ENCODE measurements at places on chromosomes 3 and 15.

- DNase-seq, result no peak
Measured at GRCh38 chr3:131608296-131608695, 105.5 kb upstream of the MRPL3 start.

- no peak for DNase-seq
Measured at GRCh38 chr3:74564560-74564959, 49.9 kb downstream of the CNTN3 start.

DNA sequence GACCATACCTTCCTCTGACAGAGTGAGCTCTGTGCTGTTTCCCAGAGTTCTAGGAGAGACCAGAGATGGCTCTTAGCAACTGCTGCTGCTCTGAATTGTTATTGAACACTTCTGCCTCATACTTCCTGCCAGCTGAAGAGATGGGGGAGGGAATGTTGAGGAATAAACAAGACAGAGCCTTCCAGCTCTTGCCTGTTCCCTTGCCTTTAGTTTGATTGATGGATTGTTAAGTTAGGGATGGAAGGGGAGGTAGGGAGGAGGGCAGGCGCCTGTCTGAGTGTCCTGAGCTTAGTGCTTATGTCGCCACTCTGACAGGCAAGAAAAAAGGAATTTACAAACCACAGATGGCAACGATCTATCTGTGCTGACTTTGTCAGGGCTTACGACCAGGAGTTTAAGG, 42.8 kb downstream of the ZNF609 start:
- DNase-seq, result no peak

- DNase-seq, result no peak
Measured at GRCh38 chr15:89500397-89501270, 4.3 kb upstream of the RHCG start.

- DNase-seq, result no peak
Measured at GRCh38 chr3:65922441-65922840, 116.3 kb downstream of the MAGI1 start.

- DNase-seq, result no peak
Measured at GRCh38 chr3:152019508-152019907, 146.1 kb downstream of the SUCNR1 start.

GRCh38 chr3:82137861-82138260, 376.4 kb upstream of the GBE1 start:
- DNase-seq, result no peak

GRCh38 chr3:17158941-17159682, 274.4 kb downstream of the PLCL2 start:
- no peak for DNase-seq

DNA sequence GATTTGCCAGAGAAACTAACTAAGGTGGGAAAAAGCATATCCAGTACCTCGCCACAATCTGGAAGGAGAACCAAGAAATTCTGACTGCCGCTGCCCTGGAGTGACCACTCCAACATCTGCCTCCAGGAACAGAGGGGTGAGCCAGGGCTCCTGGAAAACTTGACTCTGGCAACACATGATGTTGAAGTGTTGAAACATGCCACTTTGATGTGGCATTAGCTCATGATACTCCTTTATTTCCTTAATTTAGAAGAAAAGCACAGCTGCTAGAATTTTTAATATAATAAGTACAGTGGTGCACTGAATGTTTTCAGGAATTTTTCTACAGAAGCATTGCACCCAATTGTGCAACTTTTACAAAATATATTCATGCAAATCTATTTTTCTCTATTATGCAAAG, 109.9 kb upstream of the BCL6 start:
- DNase-seq, result no peak

DNA sequence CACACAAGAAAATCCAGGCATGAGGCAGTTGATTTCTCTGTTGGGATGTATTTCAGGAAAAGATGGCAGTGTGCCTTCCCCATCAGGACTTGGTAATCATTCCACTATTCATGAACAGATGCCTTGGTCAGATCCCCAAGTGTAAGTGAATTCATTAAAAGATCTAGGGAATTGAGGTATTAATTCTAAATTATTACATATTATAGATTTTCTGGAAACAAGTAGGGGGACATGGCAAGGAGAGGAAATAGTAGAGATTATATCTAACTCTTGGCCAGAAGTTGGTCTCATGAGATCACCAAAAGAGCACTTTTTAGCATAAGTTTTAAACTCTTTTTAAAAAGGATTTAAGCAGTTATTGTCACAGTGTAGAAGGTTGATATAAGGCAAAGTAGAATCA, 74.4 kb upstream of the MDFIC2 start:
- no peak for DNase-seq

DNA sequence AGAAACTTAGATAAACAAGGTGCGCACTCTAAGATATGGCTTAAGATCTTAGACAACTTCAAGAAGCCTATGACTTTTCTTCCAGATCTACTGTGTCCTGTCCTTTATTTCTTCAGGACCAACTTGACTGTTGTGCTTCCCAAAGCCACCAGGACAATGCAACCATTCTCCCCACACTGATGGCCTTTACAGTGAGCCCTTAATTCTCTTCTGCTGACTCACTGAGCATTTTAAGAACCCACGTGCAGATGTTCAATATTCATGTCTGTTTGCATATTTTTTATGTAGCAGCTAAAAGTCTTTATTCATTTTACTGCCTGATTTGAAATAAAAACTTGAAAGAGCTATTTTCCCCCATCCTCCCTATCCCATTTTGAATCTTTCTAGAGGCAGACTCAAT, 103.3 kb upstream of the SLC2A2 start:
- DNase-seq, result no peak

DNA sequence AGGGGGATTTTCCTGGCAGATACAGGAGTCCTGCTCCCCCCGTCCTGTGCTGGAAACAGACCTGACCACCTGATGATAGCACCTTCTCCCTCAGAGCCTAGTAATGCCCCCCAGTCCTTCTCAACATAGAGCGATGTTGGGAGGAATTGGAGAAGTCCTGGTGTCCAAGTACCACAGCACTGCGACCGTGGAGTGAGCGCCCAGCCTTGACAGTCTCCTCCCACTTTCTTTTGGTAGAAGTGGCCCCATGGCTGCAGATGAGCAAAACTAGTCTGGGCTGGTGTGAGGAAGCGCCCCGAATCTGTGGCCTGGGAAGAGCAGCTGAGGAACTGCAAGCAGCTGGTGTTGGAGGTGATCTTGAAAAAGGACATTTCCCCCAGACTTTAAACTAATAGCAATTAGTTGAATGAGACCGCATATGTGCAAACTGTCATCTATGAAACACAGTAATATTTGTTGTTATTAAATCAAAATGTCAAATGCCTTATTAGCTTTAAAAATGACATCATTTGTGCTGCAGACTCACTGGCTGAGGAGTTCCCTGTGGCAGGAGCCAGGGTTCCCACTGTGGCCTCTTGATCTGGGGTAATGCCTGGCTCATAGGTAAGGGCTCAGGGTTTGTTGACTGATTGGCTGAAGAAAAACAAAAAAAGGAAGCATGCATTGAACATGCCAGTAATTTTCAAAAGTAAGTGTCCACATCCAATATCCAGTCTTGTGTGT, 121.8 kb downstream of the CACNA2D3 start:
- no peak for DNase-seq

DNA sequence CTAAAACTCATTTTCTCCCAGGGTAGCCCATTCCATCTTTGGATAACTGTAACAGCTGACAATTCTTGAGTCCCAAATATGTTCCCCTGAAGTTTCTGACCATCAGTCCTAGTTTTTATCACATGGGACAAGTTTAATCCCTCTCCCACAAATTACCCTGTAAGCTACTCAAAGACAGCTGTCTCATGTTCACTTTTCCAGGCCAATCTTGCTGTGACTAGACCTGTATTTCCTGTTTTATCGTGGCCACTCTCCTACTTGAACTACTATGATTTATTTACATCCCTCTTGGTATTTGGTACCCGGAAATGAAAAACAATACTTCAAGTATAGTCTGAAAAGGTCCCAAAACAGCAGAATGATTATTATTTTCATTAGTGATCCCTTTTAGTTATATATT, 95.1 kb upstream of the MEX3B start:
- no peak for DNase-seq

DNA sequence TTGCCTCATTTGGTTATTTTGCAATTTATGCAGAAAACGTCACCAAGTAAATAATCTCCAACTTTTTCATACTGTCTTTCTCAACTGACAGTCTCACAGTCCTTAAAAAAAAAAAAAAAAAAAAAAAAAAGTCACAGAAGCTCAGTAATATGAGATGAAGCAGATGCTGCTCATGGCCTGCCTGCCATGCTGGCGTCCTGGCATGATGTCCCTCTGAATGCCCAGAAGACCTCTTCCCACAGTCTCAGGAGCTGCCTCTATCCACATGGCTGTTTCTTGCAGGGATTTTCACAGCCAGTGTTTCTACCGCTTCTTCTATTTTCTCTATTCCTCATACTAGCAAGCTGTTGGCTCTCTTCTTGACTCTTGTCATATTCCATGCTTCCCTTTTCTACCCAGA, 87.7 kb downstream of the TGFBR2 start:
- DNase-seq, result no peak

DNA sequence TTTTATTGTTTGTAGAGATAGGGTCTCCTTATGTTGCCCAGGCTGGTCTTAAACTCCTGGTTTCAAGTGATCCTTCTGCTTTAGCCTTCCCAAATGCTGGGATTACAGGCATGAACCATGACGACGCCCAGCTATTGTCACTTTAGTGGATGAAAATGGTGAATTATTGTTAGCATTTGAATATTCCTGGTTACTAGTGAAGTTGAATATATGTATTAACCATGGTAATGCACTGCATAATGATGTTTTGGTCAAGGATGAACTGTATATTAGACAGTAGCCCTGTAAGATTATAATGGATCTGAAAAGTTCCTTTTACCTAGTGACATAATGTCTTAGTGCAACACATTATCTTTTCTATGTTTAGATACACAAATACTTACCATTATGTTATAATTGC, 50.4 kb upstream of the KCNAB1 start:
- no peak for DNase-seq

GRCh38 chr3:110352841-110353604, 718.6 kb upstream of the NECTIN3 start:
- DNase-seq, result no peak

- no peak for DNase-seq
Measured at GRCh38 chr15:67957435-67958132, 96.5 kb upstream of the PIAS1 start.

DNA sequence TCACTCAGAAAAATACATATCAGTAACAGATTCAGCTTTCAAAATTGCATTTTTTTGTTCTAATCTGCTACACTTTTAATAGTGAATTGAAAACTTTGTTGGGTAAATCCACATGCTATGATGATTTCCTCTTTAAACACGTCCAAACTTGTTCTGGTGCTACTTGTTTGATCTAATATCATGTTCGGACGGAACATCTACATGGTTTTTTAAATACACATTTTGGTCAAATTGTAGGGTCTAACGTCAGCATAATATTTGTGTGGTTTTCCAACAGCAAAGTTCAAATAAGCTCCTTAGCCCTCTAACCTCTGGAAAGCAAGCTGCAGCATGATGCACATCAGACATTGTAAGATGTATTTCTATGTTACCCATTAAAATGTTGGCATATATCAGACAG, 98.5 kb upstream of the OSTN start:
- no peak for DNase-seq

DNA sequence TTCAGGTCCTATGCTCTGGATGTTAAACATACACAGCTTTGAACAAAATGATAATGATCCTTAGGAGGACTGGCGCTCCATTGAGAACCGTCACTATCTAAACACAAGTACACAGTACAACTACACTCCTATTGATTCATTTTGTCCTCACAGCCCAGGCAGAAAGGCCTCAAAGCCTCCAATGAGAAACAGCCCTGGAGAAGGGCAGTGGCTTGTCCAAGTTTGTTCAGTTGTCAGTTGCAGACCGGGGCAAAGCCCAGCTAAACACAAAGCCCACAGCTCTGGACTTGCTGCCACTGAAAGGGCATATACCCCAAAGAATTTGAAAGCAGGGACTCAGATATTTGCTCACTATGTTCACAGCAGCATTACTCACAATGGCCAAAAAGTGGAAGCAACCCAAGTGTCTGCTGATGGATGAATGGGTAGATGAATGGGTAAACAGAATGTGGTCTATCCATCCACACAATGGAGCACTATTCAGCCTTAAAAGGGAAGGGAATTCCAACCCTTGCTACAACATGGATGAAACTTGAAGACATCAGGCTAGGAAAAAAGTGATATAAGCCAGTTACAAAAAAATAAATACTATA, 34.7 kb downstream of the NUP210 start:
- DNase-seq, result no peak

DNA sequence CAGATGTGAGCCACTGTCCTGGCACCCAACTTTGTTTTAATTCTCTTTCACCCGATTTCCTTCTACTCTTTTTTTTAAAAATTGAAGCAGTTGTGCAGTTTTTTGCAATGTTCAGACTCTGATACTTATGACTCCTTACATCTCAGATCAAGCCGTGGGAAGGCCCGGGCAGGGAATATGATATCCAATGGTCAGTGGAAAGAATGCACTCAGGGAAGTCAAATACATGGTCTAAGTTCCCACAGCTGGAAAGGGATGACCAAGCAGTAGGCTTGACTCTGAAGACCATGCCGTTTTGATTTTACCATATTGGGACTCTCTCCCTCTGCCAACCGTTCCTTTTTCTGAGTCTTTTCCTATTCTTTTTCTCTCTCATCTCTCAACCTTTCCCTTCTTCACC, 157.2 kb downstream of the RPLP1 start:
- no peak for DNase-seq

- DNase-seq, result no peak
Measured at GRCh38 chr3:128488636-128488990, 4.4 kb downstream of the GATA2 start.

GRCh38 chr15:52287114-52287513, 8.5 kb downstream of the MYO5C start:
- DNase-seq, result no peak

DNA sequence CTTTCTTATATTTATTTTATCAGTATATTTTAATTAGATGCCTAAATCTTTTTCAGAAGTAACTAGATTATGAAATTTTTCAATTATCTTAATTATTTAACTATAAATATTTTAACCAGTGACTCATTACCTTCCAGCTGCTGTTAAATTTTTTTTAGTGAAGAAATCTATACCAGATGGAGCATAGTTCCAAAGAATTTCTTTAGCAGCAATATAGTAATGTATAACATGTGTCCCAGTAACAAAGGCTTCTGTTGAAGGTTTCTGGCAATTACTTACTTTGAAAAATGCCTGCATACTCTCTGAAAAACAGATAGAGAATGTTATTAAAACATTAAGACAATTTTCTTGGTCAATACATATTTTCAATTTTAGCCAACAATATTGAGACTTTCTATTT, 45.1 kb upstream of the CP start:
- no peak for DNase-seq

DNA sequence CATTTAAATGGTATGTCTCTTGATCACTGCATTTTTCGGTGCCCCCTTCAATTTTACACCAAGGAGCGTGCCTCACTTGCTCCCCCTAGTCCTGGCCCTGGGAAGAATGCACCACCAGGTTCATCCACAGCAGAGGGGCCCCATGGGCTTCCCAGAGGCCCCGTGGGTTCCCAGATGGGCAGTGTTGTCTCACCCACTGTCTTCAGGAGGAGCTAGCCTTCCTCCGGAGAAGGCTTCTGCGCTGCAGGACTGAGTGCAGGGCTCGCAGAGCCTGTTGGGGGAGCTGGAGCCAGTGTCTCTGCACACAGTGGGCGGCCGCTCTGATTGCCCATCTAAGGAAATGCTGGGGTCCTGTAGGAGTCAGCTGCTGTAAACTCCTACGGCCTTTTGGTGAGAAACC, 45.9 kb downstream of the POLR2M start:
- DNase-seq, result no peak

- DNase-seq, result no peak
Measured at GRCh38 chr3:143657391-143657790, 190.9 kb downstream of the SLC9A9 start.
